ENCODE measurements at places on chromosomes 12 and 14.

- H3K36me3 ChIP-seq, result peaks cover 4% of the 10 kb centered on the region
- no peak overlapping the region for H3K27ac ChIP-seq
- no peaks in the 10 kb centered on the region for H3K27me3 ChIP-seq
- peaks cover 22% of the 10 kb centered on the region for H3K4me1 ChIP-seq
These were observed 89.2 kb downstream of the DAAM1 start for GRCh38 chr14:59277659-59278058.

GRCh38 chr14:100864960-100865681, 38.4 kb downstream of the RTL1 start:
- H3K4me1 ChIP-seq, result no peaks in the 10 kb centered on the region
- H3K36me3 ChIP-seq, result no peaks in the 10 kb centered on the region
- no peaks in the 10 kb centered on the region for H3K27me3 ChIP-seq
- no peak overlapping the region for H3K4me3 ChIP-seq
- H3K27ac ChIP-seq, result no peak overlapping the region
- DNase-seq, result no peak

DNA sequence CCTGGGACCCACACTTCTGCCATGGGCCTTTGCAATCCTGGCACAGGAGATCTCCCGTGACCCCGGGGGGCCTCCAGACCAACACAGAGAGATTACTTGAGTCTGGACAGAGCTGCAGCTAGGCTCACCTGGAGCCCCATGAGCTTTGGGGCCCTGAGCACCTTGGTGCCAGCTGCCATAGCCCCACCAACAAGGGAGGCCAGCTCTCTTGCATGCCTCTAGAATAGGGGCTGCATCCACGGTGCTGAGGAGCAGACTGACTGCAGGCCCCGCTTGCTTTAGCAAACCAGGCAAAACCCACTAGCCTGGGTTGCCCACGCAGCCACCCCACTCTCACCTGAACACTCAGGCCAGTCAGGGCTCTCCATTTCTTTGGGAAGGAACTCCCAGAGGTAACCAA, 3.7 kb upstream of the OR4N2 start:
- H3K27ac ChIP-seq, result no peak overlapping the region
- H3K27me3 ChIP-seq, result peaks cover 3% of the 10 kb centered on the region
- H3K36me3 ChIP-seq, result peaks cover 4% of the 10 kb centered on the region
- DNase-seq, result no peak
- no peaks in the 10 kb centered on the region for H3K4me1 ChIP-seq

DNA sequence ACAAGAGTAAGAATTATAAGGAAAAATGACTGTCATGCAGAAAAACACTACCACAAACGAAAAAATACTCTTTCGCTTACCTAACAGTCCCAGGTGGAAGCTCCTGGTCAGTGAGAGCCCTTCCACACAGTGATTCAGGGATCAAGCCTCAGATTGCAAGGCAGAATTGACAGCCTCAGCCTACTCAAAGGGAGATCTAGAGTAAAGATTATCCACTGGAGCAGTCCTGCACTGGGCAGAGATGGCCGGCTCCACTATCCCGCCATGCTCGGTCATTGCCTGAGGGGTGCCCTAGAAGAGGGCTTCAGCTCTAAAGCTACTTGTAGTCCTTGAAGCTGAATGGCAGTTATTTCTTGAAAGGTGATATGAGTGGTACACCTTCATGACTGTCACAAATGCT, 174.7 kb downstream of the TTC8 start:
- H3K27ac ChIP-seq, result no peak overlapping the region
- no peaks in the 10 kb centered on the region for H3K4me1 ChIP-seq
- DNase-seq, result no peak
- H3K4me3 ChIP-seq, result no peak overlapping the region
- H3K27me3 ChIP-seq, result peaks cover 1% of the 10 kb centered on the region

GRCh38 chr14:106802413-106803364, 1276.3 kb downstream of the TMEM121 start:
- H3K27ac ChIP-seq, result no peak overlapping the region
- DNase-seq, result no peak
- H3K36me3 ChIP-seq, result no peaks in the 10 kb centered on the region
- H3K4me1 ChIP-seq, result no peaks in the 10 kb centered on the region
- H3K27me3 ChIP-seq, result no peaks in the 10 kb centered on the region
- H3K4me3 ChIP-seq, result no peak overlapping the region

GRCh38 chr12:87596134-87596533, 433.1 kb downstream of the C12orf50 start:
- H3K4me3 ChIP-seq, result no peak overlapping the region
- no peaks in the 10 kb centered on the region for H3K4me1 ChIP-seq
- H3K36me3 ChIP-seq, result no peaks in the 10 kb centered on the region

- H3K27ac ChIP-seq, result no peak overlapping the region
- no peaks in the 10 kb centered on the region for H3K4me1 ChIP-seq
- H3K36me3 ChIP-seq, result no peaks in the 10 kb centered on the region
- DNase-seq, result no peak
These were observed 238.1 kb downstream of the APAF1 start for GRCh38 chr12:98883231-98883630.

GRCh38 chr12:50718760-50719159, 45.1 kb upstream of the ATF1 start:
- H3K36me3 ChIP-seq, result no peaks in the 10 kb centered on the region
- no peak overlapping the region for H3K4me3 ChIP-seq
- H3K27me3 ChIP-seq, result no peaks in the 10 kb centered on the region
- no peak for DNase-seq
- H3K27ac ChIP-seq, result no peak overlapping the region

GRCh38 chr12:89923091-89923490, 214.5 kb upstream of the ATP2B1 start:
- H3K27me3 ChIP-seq, result no peaks in the 10 kb centered on the region
- H3K27ac ChIP-seq, result no peak overlapping the region
- DNase-seq, result no peak
- H3K4me1 ChIP-seq, result no peaks in the 10 kb centered on the region

- H3K27me3 ChIP-seq, result no peaks in the 10 kb centered on the region
- DNase-seq, result no peak
- H3K27ac ChIP-seq, result no peak overlapping the region
- peaks cover 8% of the 10 kb centered on the region for H3K4me1 ChIP-seq
- no peak overlapping the region for H3K4me3 ChIP-seq
These were observed 21.3 kb upstream of the POC1B start for GRCh38 chr12:89547101-89547500.

DNA sequence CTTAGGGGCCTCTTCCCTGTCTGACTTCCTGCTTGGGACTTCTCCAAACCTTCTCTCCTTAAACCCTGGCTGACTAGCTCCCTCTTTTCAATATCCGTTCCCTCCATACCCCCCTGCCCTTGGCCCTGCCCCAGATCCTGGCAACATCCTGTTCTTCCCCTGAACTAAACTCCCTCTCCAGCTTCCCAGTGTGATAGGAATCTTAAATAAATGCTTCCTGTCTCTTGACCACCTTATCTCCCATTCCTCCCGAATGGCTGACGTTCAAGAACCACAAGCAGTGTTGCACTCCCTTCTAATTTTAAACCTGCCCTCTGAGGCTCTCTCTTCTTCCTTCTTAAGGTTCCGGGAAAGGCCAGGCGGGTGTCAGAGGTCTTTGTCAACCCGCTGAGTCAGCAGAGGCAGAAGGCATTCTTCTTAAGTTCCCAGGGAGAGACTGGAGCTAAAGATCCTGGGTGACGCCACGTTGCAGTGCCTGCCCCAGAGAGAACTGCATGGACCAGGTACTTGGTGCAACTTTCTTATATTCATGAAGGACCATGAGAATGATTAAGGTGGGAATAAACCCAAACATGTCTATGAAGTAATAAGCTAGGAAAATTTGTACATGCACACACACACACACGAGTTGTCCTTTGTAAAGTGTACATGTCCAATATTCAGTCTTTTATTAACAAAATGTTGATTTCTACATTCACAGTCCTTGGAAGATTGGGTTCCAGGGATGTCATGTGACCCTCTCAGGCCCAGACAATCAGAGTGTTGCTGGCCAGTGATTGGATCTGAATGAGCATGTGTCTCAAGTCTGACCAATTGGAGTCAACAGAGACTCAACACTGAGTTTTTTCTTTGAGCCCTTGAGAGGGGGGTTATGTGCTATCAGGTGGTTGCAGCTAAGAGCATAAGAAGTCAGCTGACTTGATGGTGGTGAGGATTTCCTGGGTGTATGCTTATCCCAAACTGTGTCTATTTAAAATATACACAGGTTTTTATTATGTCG, 420.2 kb upstream of the TBX3 start:
- no peaks in the 10 kb centered on the region for H3K36me3 ChIP-seq
- H3K4me3 ChIP-seq, result no peak overlapping the region
- H3K27ac ChIP-seq, result no peak overlapping the region
- H3K27me3 ChIP-seq, result no peaks in the 10 kb centered on the region
- DNase-seq, result no peak
- peaks cover 2% of the 10 kb centered on the region for H3K4me1 ChIP-seq

GRCh38 chr14:35934499-35934898, 108.4 kb downstream of the BRMS1L start:
- no peaks in the 10 kb centered on the region for H3K27me3 ChIP-seq
- no peak overlapping the region for H3K27ac ChIP-seq
- no peaks in the 10 kb centered on the region for H3K4me1 ChIP-seq
- H3K4me3 ChIP-seq, result no peak overlapping the region
- no peaks in the 10 kb centered on the region for H3K36me3 ChIP-seq
- DNase-seq, result no peak

DNA sequence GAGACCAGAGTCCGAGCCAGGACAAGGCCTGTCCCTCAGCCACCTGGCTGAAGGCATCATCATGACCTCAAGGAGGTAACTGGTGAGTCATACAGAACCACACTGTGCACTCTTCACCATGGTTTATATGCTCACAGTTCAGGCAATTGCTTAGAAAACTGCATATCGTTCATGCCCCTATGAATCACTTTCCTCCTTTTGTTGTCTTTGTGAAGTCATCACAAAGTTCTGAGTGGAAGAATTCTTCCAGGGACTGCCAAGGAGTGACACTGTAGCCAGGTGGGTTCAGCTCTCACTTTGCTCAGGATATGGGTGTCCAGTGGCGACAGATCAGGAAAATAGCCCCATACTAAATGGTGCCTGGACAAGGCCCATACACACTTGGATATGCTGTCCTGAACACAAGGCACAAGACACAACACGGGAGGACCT, 92.5 kb downstream of the DPF3 start:
- peaks cover 7% of the 10 kb centered on the region for H3K27me3 ChIP-seq
- H3K4me3 ChIP-seq, result no peak overlapping the region
- DNase-seq, result no peak
- no peaks in the 10 kb centered on the region for H3K4me1 ChIP-seq
- peaks cover 4% of the 10 kb centered on the region for H3K36me3 ChIP-seq

- no peak overlapping the region for H3K27ac ChIP-seq
- no peaks in the 10 kb centered on the region for H3K27me3 ChIP-seq
- H3K36me3 ChIP-seq, result no peaks in the 10 kb centered on the region
- no peak for DNase-seq
These were observed 264.0 kb downstream of the ATXN7L3B start for GRCh38 chr12:74801625-74802024.

GRCh38 chr12:58882826-58883225, 37.5 kb downstream of the LRIG3 start:
- no peaks in the 10 kb centered on the region for H3K4me1 ChIP-seq
- H3K36me3 ChIP-seq, result no peaks in the 10 kb centered on the region
- H3K4me3 ChIP-seq, result no peak overlapping the region
- no peaks in the 10 kb centered on the region for H3K27me3 ChIP-seq
- no peak for DNase-seq
- H3K27ac ChIP-seq, result no peak overlapping the region

- no peaks in the 10 kb centered on the region for H3K4me1 ChIP-seq
- H3K27ac ChIP-seq, result no peak overlapping the region
- no peak overlapping the region for H3K4me3 ChIP-seq
- H3K27me3 ChIP-seq, result no peaks in the 10 kb centered on the region
- no peaks in the 10 kb centered on the region for H3K36me3 ChIP-seq
- no peak for DNase-seq
These were observed 501.6 kb downstream of the VRK1 start for GRCh38 chr14:97298736-97299135.

DNA sequence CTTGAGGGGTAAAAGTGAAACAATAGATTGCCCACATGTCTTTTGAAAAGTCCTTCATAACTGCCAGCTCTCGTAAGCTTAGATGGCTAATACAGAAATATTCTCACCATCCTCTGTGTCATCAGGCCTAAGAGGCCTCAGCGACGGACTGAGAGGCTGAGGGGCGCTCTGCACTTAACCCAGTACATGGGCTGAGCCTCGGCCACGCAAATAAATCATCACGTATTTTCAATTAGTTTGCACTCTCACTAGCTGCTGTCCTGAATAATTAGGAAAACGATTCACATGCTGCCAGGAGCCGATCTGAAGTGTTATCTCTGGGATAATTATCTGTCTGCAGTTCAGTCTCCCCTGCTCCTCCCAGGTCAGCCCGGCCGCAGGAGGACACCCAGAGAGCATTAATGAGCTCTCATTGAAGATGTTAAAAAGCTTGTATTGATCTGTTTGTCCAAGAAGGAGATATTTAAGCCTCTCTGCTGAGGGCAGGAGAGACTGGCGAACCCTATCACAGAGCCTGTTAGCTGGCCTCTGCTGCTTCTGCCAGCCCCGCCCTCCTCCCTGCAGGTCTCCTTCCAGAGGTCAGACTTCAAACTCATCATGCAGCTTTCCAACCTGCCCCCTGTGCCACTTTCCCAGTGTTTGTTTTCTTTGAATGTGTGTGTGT, 1051.3 kb downstream of the VRK1 start:
- peaks cover 5% of the 10 kb centered on the region for H3K27me3 ChIP-seq
- H3K4me3 ChIP-seq, result peak overlapping the region; percentile 32
- no peaks in the 10 kb centered on the region for H3K36me3 ChIP-seq

DNA sequence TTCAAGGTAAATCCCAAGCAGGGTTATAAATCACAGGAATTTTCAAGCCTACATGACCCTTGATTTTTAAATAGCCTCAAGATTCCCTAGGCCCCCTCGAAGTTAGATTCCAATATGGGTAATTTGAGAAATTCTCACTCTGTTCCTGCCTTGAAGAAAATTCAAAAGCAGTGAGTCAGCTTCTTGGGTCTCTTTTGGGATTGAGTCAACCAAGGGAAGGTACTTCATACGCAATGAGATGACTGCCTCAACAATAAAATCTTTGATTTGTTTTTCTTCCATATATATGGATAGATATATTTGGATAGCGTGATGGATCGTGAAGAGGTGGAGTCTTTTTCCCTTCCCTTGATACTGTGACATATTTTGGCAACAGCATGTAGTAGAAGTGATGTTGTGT, 180.4 kb upstream of the ATP2B1 start:
- H3K4me3 ChIP-seq, result no peak overlapping the region
- H3K27ac ChIP-seq, result no peak overlapping the region
- H3K27me3 ChIP-seq, result no peaks in the 10 kb centered on the region
- no peaks in the 10 kb centered on the region for H3K36me3 ChIP-seq
